ENCODE measurements at places on chromosomes 7 and 10. TPM values are rescaled to one million over a fixed set of nuclear protein-coding genes. Genes with fewer than 3 reads are reported as not detected.

Gene GBF1
- 38.0 TPM for total RNA-seq

- no peaks in the 10 kb centered on the region for H3K36me3 ChIP-seq
- no peak for DNase-seq
- no peaks in the 10 kb centered on the region for H3K27me3 ChIP-seq
- H3K4me3 ChIP-seq, result no peak overlapping the region
- H3K27ac ChIP-seq, result no peak overlapping the region
These were observed 92.8 kb downstream of the ICA1 start for GRCh38 chr7:8169171-8169570.

- no peaks in the 10 kb centered on the region for H3K27me3 ChIP-seq
- no peak for DNase-seq
These were observed 74.0 kb downstream of the ARID5B start for GRCh38 chr10:61975391-61975932.

Gene HOXA1
- 0.44 TPM for total RNA-seq

Gene KIF11
- total RNA-seq, result 0.90 TPM

GRCh38 chr7:123772652-123773051 lies 23.8 kb upstream of the WASL start:
- DNase-seq, result no peak
- no peaks in the 10 kb centered on the region for H3K4me1 ChIP-seq
- no peaks in the 10 kb centered on the region for H3K27me3 ChIP-seq
- no peaks in the 10 kb centered on the region for H3K36me3 ChIP-seq

Gene AGK
- 16.4 TPM for total RNA-seq

DNA sequence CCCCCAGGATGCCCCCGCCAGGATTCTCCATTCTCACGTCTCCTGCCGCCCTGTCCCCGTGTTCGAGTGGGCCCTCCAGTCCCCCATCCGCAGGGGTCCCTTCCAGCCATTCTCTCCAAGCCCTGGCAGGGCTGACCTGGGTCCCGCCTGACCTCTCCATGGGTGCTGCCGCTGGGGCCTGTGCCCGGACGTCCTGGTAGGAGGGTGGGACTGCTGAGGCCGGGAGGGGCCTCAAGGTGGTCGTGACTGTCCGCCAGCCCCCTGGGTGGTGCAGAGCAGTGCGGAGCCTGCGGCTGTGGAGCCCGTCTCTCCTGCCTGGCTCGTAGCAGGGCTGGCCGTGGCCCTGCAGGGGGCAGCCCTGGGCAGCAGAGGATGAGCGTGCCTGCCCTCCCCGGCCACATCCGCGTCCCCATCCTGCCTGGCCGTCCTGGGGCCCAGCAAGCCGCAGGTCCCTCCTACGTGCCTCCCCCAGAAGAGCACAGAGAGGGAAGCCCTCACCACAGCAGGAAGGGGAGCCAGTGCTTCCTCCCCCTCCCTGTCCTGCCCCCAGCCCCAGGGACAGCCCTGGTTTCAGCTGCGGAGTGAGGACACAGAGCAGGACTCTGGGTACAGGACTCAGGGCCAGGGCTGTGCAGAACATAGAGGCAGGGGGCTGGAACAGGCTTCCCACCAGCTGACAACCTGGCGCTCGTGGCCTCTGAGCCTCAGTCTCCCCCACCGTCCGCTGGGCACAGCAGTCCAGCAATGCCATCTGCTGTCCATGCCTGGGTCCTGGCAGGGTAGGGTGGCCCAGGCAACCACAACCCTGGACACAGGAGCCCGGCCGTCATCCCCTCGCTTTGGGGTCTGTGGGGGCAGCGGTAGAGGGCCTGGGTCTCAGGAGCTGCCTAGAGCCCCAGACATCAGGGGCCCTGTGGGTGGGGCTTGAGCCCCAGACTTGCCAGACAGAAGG lies 1.5 kb upstream of the GRIFIN start:
- H3K4me3 ChIP-seq, result no peak overlapping the region
- H3K27me3 ChIP-seq, result no peaks in the 10 kb centered on the region
- no peak overlapping the region for H3K27ac ChIP-seq
- H3K36me3 ChIP-seq, result no peaks in the 10 kb centered on the region
- peaks cover 18% of the 10 kb centered on the region for H3K4me1 ChIP-seq

Gene C7orf33
- not detected for total RNA-seq

- no peak for DNase-seq
- H3K36me3 ChIP-seq, result no peaks in the 10 kb centered on the region
- H3K27ac ChIP-seq, result no peak overlapping the region
These were observed 410.4 kb upstream of the AUTS2 start for GRCh38 chr7:69187824-69188333.

Gene ZC3HAV1L
- total RNA-seq, result 40.9 TPM

- H3K27ac ChIP-seq, result no peak overlapping the region
- H3K4me1 ChIP-seq, result no peaks in the 10 kb centered on the region
- no peak overlapping the region for H3K4me3 ChIP-seq
- no peaks in the 10 kb centered on the region for H3K36me3 ChIP-seq
These were observed 79.7 kb downstream of the TBXAS1 start for GRCh38 chr7:139908792-139909191.

Gene OR6B1
- not detected for total RNA-seq

Gene TWIST1
- total RNA-seq, result 13.6 TPM

GRCh38 chr7:123433665-123434064 lies 100.7 kb downstream of the IQUB start:
- no peaks in the 10 kb centered on the region for H3K27me3 ChIP-seq
- H3K36me3 ChIP-seq, result no peaks in the 10 kb centered on the region
- no peak overlapping the region for H3K27ac ChIP-seq
- no peak overlapping the region for H3K4me3 ChIP-seq
- no peak for DNase-seq

GRCh38 chr10:129400426-129400825 lies 66.6 kb upstream of the MGMT start:
- no peaks in the 10 kb centered on the region for H3K36me3 ChIP-seq
- no peaks in the 10 kb centered on the region for H3K27me3 ChIP-seq
- H3K27ac ChIP-seq, result no peak overlapping the region
- H3K4me1 ChIP-seq, result no peaks in the 10 kb centered on the region

DNA sequence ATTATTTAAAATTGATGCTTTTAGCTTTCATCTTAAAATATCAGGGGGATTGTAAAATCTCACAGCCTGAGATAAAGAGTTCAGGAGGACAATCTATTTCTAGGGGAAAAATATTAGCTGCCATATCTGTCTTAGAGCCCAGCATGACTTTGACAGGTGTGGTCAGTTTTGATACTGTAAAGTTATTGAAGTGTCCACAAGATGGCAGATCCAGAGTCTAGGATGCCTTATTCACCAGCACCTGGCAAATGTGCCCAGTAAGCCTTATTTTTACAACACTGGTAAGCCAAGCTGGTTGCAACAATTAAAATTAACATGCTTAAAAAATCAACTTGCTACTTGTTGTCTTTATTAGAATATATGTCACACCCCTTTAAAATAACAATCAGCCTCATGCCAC lies 579.3 kb downstream of the SH2D4B start:
- no peak overlapping the region for H3K4me3 ChIP-seq
- H3K27me3 ChIP-seq, result no peaks in the 10 kb centered on the region
- H3K27ac ChIP-seq, result no peak overlapping the region
- H3K36me3 ChIP-seq, result no peaks in the 10 kb centered on the region
- no peaks in the 10 kb centered on the region for H3K4me1 ChIP-seq
- no peak for DNase-seq

DNA sequence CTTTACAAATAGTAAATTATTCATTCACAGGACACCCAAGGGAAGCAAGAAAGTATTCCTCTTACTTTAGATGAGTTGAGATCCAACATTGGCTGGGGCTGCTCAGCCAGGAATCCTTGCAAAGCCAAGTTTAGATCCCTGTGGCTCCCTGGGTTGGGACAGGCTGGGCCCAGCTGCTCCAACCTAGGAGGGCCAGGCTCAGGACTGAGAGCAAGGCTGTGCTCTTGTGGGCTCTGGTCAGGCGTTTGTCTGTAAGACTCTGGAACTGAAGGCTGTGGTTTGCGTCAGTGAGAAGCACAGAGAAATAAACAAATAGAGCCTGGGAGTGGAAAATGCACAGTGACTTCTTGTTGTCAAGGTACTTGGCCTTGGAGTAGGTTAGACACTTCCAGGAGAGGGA lies 53.2 kb upstream of the TMEM273 start:
- H3K36me3 ChIP-seq, result no peaks in the 10 kb centered on the region
- no peaks in the 10 kb centered on the region for H3K27me3 ChIP-seq
- H3K4me3 ChIP-seq, result no peak overlapping the region

GRCh38 chr10:103676058-103676785 lies 179.2 kb downstream of the SH3PXD2A start:
- no peaks in the 10 kb centered on the region for H3K27me3 ChIP-seq
- peak; percentile 94 for DNase-seq
- no peaks in the 10 kb centered on the region for H3K36me3 ChIP-seq
- no peak overlapping the region for H3K4me3 ChIP-seq
- H3K4me1 ChIP-seq, result peaks cover 49% of the 10 kb centered on the region

- H3K4me1 ChIP-seq, result peaks cover 3% of the 10 kb centered on the region
- H3K36me3 ChIP-seq, result no peaks in the 10 kb centered on the region
- no peak overlapping the region for H3K4me3 ChIP-seq
- no peak for DNase-seq
These were observed 13.3 kb upstream of the SLC16A12 start for GRCh38 chr10:89548673-89549072.

Gene LRRC27
- total RNA-seq, result 18.4 TPM

GRCh38 chr10:101601541-101601940 lies 13.4 kb downstream of the DPCD start:
- no peaks in the 10 kb centered on the region for H3K27me3 ChIP-seq
- no peaks in the 10 kb centered on the region for H3K36me3 ChIP-seq
- no peak overlapping the region for H3K4me3 ChIP-seq
- no peak overlapping the region for H3K27ac ChIP-seq

Gene SFRP5
- total RNA-seq, result 530 TPM

DNA sequence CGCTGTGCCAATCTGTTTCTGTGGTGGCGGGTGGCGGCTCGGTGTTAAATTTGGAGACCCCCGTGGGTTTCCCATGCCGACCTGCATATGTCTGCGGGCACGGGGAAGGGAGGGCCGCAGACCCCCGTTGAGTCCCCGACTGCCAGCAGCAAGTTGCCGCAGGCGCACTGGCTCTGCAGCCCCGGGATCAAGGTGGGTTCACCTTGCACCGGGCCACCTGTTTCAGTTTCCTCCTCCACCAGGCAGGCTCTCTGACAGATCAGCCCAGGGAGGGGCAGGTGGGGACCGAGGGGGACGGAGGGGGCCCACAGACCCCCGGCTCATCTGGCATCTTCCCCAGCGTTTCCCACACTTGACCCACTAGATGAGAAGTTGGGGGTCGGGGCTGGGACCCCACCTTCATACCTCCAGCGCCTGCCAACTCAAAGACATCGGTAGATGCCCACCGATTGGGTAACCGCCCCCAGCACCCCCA lies 95.9 kb downstream of the CUX1 start:
- H3K27ac ChIP-seq, result no peak overlapping the region
- H3K27me3 ChIP-seq, result no peaks in the 10 kb centered on the region
- peaks cover 13% of the 10 kb centered on the region for H3K4me1 ChIP-seq
- H3K4me3 ChIP-seq, result no peak overlapping the region
- DNase-seq, result no peak

Gene NPS
- total RNA-seq, result not detected

DNA sequence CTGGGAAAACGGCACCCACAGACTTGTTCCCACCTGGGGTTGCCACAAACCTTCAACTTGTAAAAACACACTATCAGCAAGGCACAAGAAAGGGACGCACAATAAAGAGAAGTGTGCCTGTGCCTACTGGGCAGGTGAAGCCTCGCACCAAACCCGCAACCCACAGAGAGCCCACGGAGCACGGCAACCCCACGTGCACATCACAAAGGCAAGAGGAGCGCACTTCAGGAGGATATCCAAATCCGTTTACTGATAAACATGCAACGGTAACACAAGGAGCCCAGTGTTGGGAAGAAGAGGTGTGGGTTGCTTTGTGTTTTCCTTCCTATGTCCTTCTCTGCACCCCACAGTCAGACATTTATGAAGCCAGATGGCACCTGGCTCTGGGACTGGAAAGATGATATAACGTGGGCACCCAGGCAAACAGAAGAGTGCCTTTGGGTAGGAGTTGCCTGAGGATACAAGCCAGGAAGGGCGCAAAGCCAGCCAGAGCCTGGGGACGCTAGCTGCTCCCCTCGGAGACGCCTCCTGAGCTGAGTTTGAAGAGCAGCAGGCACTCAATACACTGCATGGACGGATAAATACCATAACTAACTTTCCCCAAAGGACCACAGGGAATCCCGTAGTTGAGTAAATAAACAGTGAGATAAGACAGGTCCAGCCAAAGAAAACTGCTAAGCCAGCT lies 41.6 kb downstream of the TCERG1L start:
- H3K27ac ChIP-seq, result no peak overlapping the region
- no peaks in the 10 kb centered on the region for H3K36me3 ChIP-seq
- no peaks in the 10 kb centered on the region for H3K27me3 ChIP-seq
- H3K4me1 ChIP-seq, result no peaks in the 10 kb centered on the region
- no peak overlapping the region for H3K4me3 ChIP-seq

Gene MACC1
- total RNA-seq, result 0.21 TPM

- H3K27ac ChIP-seq, result no peak overlapping the region
- no peaks in the 10 kb centered on the region for H3K36me3 ChIP-seq
- no peak overlapping the region for H3K4me3 ChIP-seq
These were observed 23.3 kb downstream of the AVL9 start for GRCh38 chr7:32518534-32519140.

Gene HTR5A
- total RNA-seq, result not detected

- H3K27ac ChIP-seq, result peak overlapping the region; percentile 36
- no peak for DNase-seq
- H3K4me3 ChIP-seq, result no peak overlapping the region
These were observed 2.5 kb upstream of the CLDN4 start for GRCh38 chr7:73828107-73828803.

Gene SSC4D
- not detected for total RNA-seq

DNA sequence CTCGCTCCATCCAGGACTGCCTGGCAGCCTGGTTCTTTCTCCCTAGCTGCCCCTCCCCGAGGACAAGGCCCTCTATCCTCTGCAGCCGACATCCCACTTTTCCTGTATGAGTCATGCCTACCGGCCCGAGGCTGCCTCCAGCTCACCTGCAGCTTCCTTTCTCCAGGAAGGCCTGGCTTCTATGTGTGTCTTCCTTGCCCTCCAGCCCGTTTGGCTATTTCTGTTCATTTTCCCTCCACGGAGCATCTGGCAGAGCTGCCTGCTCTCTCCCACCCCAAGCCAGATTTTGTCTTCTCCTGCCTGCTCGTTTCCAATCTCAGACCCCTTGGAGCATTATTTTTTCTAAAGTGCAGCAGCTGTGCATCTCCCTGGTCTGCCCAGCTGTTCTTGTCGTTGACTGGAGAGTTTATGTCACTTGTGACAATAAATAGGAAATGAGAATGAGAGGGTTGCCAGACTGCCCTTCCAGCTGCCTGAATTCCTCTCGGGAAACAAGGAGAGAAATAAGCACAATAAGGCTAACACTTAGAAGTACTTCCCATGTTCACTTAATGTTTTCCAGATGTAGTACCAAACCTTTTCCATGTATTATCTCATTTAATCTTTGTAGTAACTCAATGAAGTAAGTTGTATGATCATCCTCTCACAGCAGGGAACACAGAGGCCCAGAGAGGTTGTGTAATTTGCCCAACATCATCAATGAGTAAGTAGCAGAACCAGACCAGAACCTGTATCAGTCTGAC lies 19.7 kb downstream of the UBTD1 start:
- no peak overlapping the region for H3K4me3 ChIP-seq
- DNase-seq, result no peak
- no peaks in the 10 kb centered on the region for H3K27me3 ChIP-seq
- peaks cover 5% of the 10 kb centered on the region for H3K4me1 ChIP-seq

- no peaks in the 10 kb centered on the region for H3K36me3 ChIP-seq
- H3K4me3 ChIP-seq, result no peak overlapping the region
- no peaks in the 10 kb centered on the region for H3K27me3 ChIP-seq
- no peak for DNase-seq
- H3K27ac ChIP-seq, result no peak overlapping the region
- no peaks in the 10 kb centered on the region for H3K4me1 ChIP-seq
These were observed 12.3 kb upstream of the ENO4 start for GRCh38 chr10:116836902-116837523.

- H3K27ac ChIP-seq, result no peak overlapping the region
- no peak overlapping the region for H3K4me3 ChIP-seq
- no peaks in the 10 kb centered on the region for H3K4me1 ChIP-seq
- DNase-seq, result no peak
These were observed 13.6 kb downstream of the IRF5 start for GRCh38 chr7:128951296-128951695.
